ENCODE measurements at places on chromosomes 5 and 9.

- no peak for DNase-seq
These were observed 28.8 kb upstream of the NCS1 start for GRCh38 chr9:130143279-130143893.

- DNase-seq = no peak
These were observed 337 bp upstream of the DMAC1 start for GRCh38 chr9:7799944-7800285.

- DNase-seq = no peak
These were observed 43.6 kb downstream of the CCDC192 start for GRCh38 chr5:127746756-127747155.

DNA sequence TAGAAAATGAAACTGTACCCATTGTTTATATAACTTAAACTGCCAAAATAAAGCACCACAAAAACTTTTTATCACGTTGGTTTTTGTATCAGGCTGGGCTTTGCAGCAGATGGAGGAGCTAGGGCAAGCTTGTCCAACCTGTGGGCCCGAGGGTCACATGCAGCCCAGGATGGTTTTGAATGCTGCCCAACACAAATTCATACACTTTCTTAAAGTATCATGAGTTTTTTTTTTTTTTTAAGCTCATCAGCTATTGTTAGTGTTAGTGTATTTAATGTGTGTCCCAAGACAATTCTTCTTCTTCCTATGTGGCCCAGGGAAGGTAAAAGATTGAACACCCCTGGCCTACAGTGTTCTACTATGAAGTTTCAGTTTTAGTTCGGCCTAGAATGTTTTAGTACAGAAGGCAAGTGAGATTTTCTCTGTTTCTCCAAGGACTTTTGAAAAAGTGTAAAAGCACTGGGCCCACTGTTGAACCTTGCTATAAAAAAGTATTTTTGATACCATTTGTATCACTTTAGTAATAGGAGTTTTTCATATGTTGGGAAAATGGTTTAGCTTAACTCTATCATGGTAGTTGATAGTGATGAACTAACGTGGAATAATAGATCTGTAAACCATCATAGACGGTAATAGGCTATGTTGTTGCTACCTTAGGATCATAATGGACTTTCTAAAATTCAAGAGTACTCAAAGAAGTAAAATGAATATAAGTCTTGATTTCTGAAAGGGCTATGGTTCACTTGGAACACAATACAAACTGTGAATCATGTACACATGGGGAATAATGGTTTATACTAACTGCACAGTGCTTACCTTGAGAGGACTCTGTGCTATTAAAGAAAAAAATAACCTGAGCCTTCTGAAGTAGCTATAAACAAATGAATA is 2.9 kb downstream of the CDKN2A start:
- no peak for DNase-seq
